CD4-positive, alpha-beta T cell (primary cell): ENCODE measurements at places on chromosomes 6 and 20. TPM values are rescaled to one million over a fixed set of nuclear protein-coding genes. Genes with fewer than 3 reads are reported as not detected.
A peak's percentile ranks its signal among the peaks of the same experiment; 100 is the strongest.

TMEM200A gene
- 0.34 TPM for total RNA-seq

ID4 gene
- not detected for total RNA-seq

ROS1 gene
- not detected for total RNA-seq

SAMD3 gene
- 24.3 TPM for total RNA-seq

FAM50B gene
- total RNA-seq = 2.7 TPM

KIF6 gene
- total RNA-seq = not detected

BPI gene
- 0.14 TPM for total RNA-seq

TLDC2 gene
- not detected for total RNA-seq

CDH4 gene
- 0.11 TPM for total RNA-seq

NKX2-2 gene
- total RNA-seq = not detected

TMEM151B gene
- total RNA-seq = not detected

PRSS16 gene
- 0.98 TPM for total RNA-seq

GRCh38 chr20:5181958-5182357 is 55.1 kb downstream of the CDS2 start:
- no peak for DNase-seq

DNA sequence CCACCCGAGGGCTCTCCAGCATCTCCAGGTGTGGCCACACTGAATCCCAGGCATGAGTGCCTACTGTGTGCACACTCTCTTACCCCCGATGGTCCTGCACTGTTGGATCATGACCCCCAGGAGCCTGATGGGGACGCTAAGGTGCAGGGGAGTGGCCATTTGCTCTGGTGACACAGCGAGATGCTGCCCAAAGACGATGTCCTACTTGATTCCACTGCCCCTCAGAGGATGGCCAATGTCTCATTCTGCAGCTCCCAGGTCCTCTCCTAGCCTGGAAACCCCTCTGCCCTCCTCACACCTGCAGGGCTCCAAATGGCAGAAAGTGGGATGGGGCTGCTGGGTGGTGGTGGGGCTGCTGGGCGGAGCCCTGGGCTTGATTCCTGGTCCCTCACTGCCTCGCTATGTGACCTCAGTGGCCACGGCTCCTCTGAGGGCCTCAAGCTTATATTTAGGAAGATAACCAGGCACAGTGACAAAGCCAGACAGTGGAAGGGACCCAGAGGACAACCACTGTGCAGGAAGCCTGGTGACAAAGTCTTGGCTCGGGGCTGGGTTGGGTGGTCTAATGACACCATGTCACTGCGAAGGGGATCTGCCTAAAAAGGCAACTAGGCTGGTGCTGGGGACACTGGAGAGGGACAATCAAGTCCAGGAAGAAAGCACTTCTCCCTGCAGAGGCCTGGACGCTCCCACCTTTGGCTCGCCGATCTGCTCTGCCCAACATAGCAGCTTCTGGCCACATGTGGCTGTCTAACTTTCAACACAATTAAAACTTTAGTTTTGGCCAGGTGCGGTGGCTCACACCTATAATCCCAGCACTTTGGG is 28.4 kb downstream of the TGM2 start:
- no peak for DNase-seq

- DNase-seq = no peak
Observed at GRCh38 chr6:131995917-131996316, 44.7 kb upstream of the CCN2 start.

DNA sequence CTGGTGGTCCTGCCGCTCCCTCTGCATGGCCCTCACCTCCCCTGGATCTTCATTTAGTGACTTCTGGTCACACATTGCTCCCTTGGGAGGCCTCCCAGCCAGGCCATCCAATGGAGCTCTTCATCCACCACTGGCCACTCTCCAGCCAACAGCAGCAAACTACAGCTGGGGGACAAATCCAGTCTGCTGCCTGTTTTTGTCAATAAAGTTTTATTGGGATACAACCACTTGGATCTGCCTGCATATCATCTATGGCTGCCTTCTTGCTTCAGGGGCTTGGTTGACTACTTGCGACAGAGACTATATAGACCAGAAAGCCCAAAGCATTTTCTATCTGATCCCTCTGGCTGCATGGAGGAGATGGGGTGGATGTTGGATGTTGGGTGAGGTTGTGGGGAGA is 156.6 kb upstream of the SULF2 start:
- DNase-seq = no peak

- DNase-seq = no peak
Observed at GRCh38 chr6:53648184-53648943, 17.2 kb downstream of the KLHL31 start.

GRCh38 chr20:51423810-51424209 is 118.7 kb downstream of the NFATC2 start:
- no peak for DNase-seq

DNA sequence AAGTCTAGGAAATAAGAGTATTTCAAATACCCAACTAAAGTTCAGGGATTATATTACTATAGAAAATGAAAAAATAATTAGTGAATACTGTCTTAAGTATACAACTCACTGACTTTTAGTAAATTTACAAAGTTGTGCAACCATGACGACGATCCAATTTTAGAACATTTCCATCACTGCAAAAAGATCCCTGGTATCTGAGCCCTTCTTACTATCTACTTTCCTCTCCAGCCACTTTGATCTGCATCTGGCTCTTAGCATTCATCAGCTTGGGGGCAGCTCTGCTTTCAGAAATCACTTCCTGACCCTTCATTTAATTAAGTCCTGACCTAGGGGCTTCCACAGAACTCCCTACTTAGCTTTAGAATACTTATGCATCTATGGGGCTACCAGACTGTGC is 38.2 kb upstream of the RBL1 start:
- DNase-seq = no peak

GRCh38 chr6:1885576-1886011 is 275.9 kb downstream of the FOXC1 start:
- no peak for DNase-seq

- no peak for DNase-seq
Observed at GRCh38 chr20:19633985-19634384, 124.1 kb upstream of the RIN2 start.

- no peak for DNase-seq
Observed at GRCh38 chr6:116145803-116146675, 20.1 kb upstream of the COL10A1 start.

- DNase-seq = no peak
Observed at GRCh38 chr6:105641504-105641903, 238.6 kb upstream of the PREP start.

GRCh38 chr6:27176523-27177484 is 70.7 kb upstream of the PRSS16 start:
- peak; percentile 59 for DNase-seq

DNA sequence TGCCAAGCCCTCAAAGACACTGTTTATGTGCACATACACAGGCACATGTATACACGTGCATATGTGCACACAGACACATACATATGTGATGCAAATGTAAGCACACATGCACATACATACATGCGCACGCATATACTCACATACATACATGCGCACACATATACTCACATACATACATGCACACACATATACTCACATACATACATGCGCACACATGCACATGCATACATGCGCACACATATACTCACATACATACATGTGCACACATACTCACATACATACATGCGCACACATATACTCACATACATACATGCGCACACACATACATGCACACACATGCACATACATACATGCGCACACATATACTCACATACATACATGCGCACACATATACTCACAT is 20.5 kb upstream of the FOXQ1 start:
- no peak for DNase-seq

DNA sequence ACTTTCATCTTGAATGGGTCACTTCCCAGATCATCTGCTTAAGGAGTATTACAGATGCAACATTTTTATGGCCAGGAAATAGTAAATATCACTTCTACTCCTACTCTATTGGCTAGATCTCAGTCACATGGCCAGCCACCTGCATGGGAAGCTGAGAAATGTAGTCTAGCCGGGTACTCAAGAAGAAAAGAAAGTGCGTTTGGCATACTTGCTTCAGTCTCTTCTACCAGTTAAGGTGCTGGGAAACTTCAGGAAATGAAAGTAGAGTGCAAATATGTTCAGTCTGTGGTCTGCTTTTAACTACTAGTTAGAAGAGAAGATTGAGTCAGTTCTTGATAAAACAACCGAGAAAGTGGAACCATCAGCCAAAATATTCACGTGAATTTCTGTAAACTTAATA is 129.2 kb downstream of the PDSS2 start:
- DNase-seq = no peak

- no peak for DNase-seq
Observed at GRCh38 chr20:47885909-47886453, 100.7 kb upstream of the SULF2 start.

DNA sequence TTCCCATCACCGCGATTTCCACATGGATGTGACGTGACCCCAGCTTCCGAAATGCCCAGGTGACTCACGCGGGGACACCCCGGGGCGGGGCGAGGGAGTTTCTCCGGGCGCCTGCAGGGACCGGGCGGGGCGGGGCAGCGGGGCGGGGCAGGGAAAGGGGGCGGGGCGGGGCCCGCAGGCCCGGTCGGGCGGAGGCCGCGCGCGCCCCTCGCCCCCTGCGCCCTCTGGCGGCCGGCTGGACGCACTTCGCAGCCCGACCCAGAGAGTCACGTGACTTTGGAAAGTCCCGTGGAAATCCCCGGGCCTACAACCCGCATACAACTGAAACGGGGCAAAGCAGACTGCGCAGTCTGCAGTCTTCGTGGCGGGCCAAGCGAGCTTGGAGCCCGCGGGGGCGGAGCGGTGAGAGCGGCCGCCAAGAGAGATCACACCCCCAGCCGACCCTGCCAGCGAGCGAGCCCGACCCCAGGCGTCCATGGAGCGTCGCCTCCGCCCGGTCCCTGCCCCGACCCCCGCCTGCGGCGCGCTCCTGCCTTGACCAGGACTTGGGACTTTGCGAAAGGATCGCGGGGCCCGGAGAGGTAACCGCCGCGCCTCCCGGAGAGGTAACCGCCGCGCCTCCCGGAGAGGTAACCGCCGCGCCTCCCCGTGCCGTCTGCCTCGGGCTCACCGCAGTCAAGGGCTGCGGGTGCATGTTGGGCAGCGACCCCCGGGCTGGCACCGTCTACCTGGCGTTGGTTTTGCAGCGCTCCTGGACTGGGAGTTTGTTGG is at the start of gene TNFAIP3:
Gene TNFAIP3, plus strand, starts transcription at position 346 of the 771 bp plus-strand sequence. CDS start 3,969 bp downstream, outside the sequence.
- DNase-seq = peak; percentile 98

DNA sequence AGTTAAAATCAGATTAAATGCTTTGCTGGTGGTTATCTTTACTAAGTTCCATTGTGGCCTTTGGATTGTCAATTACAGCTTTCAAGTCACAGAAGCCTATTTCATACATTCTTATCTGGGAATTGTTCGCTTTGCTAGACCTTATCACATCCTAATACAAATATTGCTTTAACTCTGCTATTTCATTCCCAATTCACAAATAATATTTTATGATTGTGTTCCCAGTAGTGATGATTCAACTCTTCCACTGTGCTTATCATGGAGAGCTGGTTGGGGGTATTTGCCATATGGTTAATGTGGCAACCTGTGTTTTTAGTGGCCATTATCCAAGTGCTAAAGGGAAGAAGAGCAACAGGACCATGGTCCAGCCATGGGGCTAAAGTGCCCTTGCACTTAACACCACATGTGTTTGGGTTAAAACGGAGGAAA is 72.9 kb upstream of the GLP1R start:
- no peak for DNase-seq

- no peak for DNase-seq
Observed at GRCh38 chr20:10733122-10733521, 59.3 kb upstream of the JAG1 start.

GRCh38 chr6:44202332-44202971 is 14.3 kb upstream of the MYMX start:
- no peak for DNase-seq
